ENCODE measurements at places on chromosomes 7 and 10. TPM values are rescaled to one million over a fixed set of nuclear protein-coding genes. Genes with fewer than 3 reads are reported as not detected.

Gene KIF11
- total RNA-seq, result 4.5 TPM

Gene TRIM73
- total RNA-seq, result 0.18 TPM

Gene MINDY4
- 13.2 TPM for total RNA-seq

Gene GIMAP7
- not detected for total RNA-seq

Gene DPYSL4
- 4.2 TPM for total RNA-seq

Gene ATRNL1
- total RNA-seq, result 7.3 TPM

Gene OR2A12
- total RNA-seq, result not detected

Gene SLC26A5
- total RNA-seq, result not detected

Gene TLX1
- total RNA-seq, result not detected

Gene LRIT1
- total RNA-seq, result not detected

Measured in fibroblast of the aortic adventitia (primary cell).